Lung (tissue), 17 donors: ENCODE measurements at places on chromosomes 7 and 10. TPM values are rescaled to one million over a fixed set of nuclear protein-coding genes. Genes with fewer than 3 reads are reported as not detected.

- DNase-seq, result no peak
These were observed 247.4 kb downstream of the KIAA1217 start for GRCh38 chr10:24456322-24456721.

UPF2 gene
- 7.4 TPM for polyA plus RNA-seq

DNA sequence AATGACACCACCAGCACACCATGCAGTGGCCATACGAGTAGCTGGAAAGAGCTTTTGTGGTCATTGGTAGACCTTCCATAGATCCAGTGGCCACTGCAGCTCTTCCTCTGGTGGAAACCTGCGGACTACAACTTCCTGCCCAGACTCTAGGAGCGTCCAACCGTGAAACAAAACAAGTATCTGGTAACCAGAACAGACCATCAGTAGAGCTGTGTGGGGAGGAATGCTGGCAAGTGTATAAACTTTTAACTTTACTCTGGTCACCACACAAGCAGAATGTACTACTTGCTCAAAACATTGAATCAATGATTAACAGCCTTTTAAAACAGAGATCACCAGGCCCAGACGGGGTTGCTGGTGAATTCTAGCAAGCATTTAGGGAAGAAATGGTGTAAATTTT, 154.7 kb upstream of the DGKB start:
- DNase-seq, result no peak

DNA sequence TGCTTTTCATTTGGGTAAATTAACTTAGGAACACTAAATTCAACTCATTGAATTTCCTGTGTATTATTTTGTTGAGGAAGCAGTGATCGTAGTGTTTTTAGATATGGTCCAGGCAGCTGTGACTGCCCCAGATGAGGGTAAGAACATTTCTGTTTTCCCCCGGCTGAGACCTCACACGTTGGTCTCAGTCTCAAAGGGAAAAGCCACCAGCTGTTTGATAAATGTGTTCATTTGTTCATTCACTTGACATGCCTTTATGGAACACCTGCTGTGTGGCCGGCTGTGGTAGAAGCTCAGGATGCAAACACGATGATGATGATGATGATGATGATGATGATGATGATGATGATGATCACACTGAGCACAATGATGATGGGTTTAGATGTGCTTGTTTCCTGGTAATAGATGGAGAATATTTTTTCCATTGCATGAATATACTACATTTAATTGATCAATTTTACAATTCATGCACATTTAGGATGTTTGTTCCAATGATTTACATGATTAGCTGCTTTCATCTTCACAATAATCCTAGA, 125.6 kb upstream of the ZNF32 start:
- DNase-seq, result peak; percentile 19
